Activated T-helper 1 cell treated with anti-CD3 and anti-CD28 coated beads, Interleukin-2, amount 50 U/mL, for 16 hours (primary cell): ENCODE measurements at places on chromosomes 13 and 19.

GRCh38 chr19:31772915-31773314 is 423.7 kb upstream of the TSHZ3 start:
- no peak for DNase-seq

DNA sequence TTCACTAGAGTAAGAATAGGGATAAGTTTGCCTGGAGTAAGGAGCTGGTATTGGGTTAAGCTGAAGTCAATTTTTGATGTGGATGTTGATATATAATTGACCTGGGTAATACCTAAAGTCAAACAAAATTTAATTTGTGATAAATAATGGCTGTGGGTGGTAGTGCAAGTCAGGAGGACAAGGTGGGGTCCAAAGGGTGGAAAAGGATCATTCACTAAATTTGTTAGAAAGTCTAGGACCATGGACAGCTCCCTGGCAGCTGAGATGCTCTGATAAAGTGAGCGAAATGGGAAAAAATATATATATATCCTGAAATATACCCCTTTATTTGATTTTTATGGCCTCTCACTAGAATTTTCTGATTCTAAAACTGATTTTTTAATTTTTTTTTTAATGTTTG is 463.5 kb downstream of the GPC6 start:
- no peak for DNase-seq

- DNase-seq: no peak
Measured at GRCh38 chr19:44738603-44739558, 9.6 kb upstream of the BCL3 start.

GRCh38 chr13:43516401-43516833 is 270.4 kb downstream of the ENOX1 start:
- DNase-seq: no peak

DNA sequence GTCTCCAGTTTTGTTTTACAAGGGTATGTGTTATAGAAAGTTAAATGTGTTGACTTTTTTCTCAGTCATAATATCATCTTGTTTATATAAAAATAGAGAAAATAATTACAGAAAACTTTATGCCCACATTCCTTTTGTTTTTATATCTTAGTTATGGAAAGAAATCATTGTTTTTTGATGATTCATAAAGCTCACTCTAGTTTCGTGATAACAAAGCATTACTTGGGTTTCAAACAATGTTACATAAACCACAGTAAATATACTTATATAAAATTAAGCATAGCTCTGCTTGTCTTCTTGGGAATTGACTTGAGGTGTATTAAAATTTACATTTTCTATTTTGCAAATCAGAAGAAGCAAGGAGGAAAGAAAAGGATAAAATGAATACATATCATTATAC is 111.8 kb downstream of the SGCG start:
- DNase-seq: no peak

DNA sequence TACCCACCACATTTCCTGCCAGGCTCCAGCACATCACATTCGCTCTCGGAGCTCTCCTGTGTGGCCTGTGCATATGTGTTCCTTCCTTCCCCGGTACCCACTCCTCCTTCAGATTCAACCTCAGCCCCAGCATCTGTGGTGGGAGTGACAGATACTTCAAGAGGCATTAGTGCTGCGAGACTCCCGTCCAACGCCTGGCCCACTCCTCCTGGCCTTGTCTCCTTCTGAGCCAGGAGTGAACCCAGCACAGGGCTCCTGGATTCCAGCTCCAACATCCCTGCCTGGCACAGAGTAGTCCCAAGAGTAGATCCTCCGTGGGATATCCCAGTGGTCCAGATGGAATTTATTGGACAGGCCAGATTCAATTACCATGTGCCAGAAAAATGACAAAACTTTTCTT is 55.9 kb downstream of the SACS start:
- DNase-seq: no peak

- DNase-seq: no peak
Measured at GRCh38 chr13:94233401-94233800, 246.1 kb downstream of the DCT start.

- DNase-seq: no peak
Measured at GRCh38 chr13:81874681-81875661, 1534.0 kb upstream of the SPRY2 start.

DNA sequence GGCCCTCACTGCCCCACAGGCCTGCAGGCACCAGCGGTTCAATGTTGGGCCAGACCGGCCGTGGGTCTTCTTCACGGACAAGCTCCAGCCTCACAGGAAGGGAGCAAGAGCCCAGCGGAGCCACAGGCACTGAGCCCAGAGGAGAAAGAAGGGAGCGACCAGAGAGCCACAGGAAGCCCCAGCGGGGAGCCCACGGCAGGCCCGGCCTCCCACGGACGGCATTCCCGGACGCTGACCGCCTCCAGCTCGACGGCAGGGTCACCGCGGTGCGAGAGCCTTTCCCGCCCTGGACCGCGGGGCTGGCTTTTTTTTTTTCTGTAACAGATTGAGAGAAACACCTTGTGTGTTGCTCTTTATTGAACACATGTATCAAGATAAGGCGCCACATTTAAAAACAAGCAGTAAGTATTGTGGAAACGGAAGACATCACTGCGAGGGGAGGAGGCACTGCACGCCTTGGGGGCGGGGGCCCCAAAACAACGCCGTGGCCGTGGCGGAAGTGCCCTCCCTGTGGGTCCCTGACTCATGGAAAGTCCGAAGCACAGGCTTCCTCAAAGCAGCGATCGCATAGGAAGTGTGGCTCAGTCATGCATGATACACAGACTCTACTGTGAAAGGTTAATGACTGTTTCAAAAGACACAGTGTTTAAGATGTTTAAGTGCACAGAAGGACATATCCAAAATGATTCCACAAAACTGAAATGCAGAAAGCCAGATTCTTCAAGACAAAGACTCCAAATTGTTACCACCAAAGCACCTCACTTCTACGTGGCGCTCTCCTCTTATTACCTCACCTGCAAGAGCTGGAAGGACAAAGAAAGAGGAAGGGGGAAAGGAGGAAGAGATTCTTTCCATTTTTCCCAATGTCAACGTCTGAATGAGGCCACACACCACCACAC is 3.5 kb downstream of the RASA3 start:
- peak; percentile 86 for DNase-seq

DNA sequence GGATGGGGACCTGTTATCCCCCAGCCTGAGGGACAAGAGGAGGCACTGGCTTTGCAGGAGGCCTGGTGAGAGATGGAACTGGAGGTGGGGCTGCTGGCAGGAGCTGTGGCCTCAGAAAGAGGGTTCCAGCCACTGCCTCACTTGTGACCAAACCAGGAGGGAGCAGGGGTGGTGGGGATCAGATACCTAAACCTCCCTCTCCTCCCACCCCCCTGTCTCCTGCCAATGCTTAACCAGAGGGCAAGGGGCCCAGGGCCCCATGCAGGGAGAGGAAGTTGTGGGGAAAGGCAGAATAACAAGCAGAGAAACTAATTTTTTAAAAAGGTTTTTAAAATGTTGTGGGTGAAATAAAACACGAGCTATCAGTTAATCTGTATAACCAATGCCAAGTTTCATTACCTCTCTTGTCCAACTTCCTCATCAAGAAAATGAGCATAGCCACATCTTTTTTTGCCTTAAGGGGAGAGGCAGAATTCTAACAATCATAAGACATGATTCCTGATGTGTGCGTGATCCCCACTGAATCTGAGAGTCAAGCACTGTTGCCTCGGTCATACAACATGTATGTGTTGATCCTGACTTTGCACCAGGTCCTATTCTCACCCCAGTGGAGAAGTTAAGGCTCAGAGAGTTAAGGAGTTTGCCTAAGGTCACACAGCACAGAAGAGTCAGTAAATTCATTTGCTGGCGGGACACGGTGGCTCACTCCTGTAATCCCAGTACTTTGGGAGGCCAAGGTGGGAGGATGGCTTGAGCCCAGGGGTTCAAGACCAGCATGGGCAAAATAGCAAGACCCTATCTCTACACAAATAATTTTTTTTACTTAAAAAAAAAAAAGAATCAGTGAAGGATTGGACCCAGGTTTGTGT is 12.9 kb downstream of the FXYD5 start:
- DNase-seq: no peak

DNA sequence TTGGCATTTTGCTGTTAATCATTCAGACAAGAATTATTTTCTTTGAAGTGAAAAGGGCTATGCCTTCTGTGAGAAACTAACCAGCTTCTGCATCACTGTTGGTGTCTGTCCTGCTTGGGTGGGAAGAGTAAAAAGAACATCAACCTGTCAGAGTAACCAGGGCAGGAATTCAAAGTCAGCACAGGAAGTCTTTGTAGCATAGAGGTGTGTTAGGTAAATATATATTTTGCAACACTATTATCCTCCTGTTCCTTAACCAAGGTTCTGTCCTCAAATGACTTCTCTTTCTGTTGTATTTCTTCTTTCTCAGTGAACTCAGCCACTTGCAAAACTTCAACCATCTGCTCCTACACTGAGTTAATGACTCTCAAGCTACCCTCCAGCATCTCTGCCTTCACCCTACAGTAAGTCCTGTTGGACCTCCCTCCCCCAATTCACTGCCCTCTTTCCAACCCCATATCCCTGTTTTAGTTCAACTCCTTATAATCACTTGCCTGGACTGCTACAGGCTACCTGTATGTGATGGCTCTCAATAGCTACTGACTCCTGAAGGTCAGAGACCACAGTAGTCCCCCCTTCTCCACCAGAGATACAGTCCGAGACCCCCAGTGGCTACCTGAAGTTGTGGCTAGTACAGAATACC is 49.9 kb downstream of the SMAD9 start:
- no peak for DNase-seq

- no peak for DNase-seq
Measured at GRCh38 chr13:33452873-33453517, 167.4 kb upstream of the STARD13 start.

DNA sequence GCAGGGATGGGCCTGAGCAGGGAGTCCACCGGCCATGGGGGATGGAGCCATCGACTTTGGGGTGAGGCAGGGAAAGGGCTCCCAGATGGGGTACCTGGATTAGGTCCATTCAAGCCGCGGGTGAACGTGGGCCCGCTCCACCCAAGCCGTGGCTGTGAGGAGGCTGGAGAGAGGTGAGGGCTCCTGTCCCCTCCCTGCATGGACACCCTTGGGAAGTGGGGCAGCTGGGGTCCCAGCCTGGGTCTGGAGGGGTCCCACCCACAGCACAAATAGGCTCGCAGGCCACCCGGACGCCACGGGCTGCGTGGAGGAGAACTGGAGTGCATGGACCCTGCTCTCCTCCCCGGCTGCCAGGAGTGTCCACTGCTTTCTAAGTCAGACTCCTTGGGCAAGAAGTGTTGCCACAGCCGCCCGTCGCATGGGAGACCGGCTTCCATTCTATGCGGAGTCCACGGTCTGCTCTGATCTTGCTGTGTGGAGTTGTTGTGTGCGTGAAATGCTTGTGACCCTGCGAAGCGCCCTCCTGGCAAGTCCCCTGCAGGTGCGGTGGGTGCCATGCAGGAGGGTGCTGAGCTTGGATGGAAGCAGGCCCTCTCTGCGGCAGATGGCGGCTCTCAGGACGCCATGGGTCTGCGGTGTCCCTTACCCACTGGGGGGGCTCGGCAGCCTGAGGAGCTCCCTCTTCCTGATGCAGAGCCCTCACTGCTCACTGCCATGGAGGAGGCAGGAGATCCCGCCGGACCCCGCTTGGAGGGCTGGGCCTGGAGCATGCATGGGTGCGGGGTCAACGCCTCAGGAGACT is 2.0 kb downstream of the DAZAP1 start:
- DNase-seq: no peak

- DNase-seq: no peak
Measured at GRCh38 chr19:18778826-18779495, 12.1 kb downstream of the COMP start.

GRCh38 chr13:110329798-110330461 is 22.8 kb downstream of the COL4A2 start:
- no peak for DNase-seq

GRCh38 chr13:27309401-27309958 is 38.9 kb downstream of the RASL11A start:
- DNase-seq: no peak
